ENCODE measurements at places on chromosomes 12 and 14. TPM values are rescaled to one million over a fixed set of nuclear protein-coding genes. Genes with fewer than 3 reads are reported as not detected.

GRCh38 chr12:63897931-63898330 is 53.4 kb downstream of the SRGAP1 start:
- no peak overlapping the region for H3K27ac ChIP-seq
- no peaks in the 10 kb centered on the region for H3K27me3 ChIP-seq
- no peaks in the 10 kb centered on the region for H3K36me3 ChIP-seq
- DNase-seq: no peak
- H3K4me1 ChIP-seq: peaks cover 16% of the 10 kb centered on the region
- no peak overlapping the region for H3K4me3 ChIP-seq

DNA sequence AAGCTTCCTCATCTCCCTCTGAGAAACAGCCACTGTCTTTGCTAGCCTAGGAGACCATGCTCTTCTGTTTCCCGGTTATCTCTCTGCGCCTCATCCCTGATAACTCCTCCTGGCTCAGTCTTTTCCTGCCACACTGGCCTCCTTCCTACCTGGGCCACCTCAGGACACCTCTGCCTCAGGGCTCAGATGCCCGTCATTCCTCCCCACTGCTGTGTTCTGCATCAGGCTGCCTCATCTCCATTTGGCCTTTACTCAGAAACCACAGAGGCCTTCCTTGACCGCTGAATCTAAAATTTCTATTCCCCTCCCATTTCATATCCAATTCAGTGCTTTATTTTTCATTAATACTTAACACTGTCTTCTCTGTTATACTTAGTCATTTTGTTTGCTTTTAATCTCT is 311.0 kb upstream of the RGS6 start:
- DNase-seq: peak; percentile 43
- no peaks in the 10 kb centered on the region for H3K36me3 ChIP-seq
- H3K27ac ChIP-seq: peak overlapping the region; percentile 48
- H3K4me3 ChIP-seq: no peak overlapping the region
- H3K4me1 ChIP-seq: peaks cover 16% of the 10 kb centered on the region

- H3K27me3 ChIP-seq: no peaks in the 10 kb centered on the region
- H3K4me1 ChIP-seq: 0 out of 2 replicates have a peak, but pooled peaks cover 6% of the 10 kb centered on the region
- no peaks in the 10 kb centered on the region for H3K36me3 ChIP-seq
Observed at GRCh38 chr12:25584596-25584995, 31.5 kb upstream of the LMNTD1 start.

DNA sequence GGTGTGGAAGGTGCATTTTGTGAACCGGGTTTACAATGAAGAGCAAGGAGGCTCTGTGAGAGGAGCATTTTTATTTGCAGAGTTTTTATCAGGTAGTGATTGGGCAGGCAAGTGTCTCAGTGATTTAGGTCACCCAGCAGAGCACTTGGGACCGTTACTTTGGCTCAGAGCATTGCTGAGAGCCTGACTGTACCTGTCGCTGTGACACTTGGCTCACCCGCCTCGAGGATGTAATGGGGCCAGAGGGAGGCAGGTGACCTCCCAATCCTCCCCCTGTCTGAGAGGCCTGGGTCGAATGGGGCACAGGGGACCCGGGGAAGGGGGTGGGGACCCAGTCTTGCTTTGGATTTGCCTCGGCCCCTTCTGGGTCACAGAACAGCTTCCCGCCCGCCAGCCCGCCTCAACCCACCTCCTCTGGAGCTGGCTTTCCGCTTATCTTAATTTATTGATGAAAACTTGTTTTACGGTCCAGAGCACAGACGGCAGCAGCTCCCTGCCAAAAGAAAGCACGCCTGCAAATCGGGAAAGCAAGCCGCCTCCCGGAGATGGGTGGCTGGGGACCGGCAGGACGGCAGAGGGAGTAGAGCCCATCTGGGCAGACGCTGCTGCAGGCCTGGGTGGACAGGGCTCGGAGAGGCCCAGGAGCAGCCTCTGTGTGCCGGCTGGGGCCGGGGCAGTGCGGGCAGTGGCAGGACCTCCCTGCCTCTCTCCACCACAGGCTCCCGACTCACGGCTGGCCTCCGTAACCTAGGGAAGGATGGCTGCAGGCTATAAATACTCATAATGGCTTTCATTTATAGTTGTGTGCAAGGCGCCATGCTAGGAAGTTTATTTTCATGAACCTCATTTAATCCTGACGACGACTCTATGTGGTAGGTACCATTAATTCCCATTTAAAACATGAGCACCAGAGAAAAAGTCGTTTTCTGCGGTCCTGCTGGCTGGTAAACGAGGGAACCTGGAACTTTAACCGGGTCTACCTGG is 187.1 kb downstream of the TSPAN9 start:
- no peaks in the 10 kb centered on the region for H3K27me3 ChIP-seq
- H3K36me3 ChIP-seq: no peaks in the 10 kb centered on the region
- H3K27ac ChIP-seq: no peak overlapping the region

GRCh38 chr12:111033281-111034082 is 113.1 kb upstream of the MYL2 start:
- no peak overlapping the region for H3K27ac ChIP-seq
- H3K4me3 ChIP-seq: no peak overlapping the region
- no peaks in the 10 kb centered on the region for H3K36me3 ChIP-seq
- DNase-seq: no peak

- no peaks in the 10 kb centered on the region for H3K27me3 ChIP-seq
- H3K4me3 ChIP-seq: no peak overlapping the region
- DNase-seq: peak; percentile 40
- H3K27ac ChIP-seq: no peak overlapping the region
Observed at GRCh38 chr14:73478684-73479083, 12.0 kb upstream of the RIOX1 start.

- H3K36me3 ChIP-seq: peaks cover 10% of the 10 kb centered on the region
- H3K27me3 ChIP-seq: no peaks in the 10 kb centered on the region
- 0 out of 2 replicates have a peak, but pooled peaks cover 7% of the 10 kb centered on the region for H3K4me1 ChIP-seq
- no peak overlapping the region for H3K4me3 ChIP-seq
- no peak overlapping the region for H3K27ac ChIP-seq
Observed at GRCh38 chr14:22900081-22900799, 17.2 kb downstream of the REM2 start.

DNA sequence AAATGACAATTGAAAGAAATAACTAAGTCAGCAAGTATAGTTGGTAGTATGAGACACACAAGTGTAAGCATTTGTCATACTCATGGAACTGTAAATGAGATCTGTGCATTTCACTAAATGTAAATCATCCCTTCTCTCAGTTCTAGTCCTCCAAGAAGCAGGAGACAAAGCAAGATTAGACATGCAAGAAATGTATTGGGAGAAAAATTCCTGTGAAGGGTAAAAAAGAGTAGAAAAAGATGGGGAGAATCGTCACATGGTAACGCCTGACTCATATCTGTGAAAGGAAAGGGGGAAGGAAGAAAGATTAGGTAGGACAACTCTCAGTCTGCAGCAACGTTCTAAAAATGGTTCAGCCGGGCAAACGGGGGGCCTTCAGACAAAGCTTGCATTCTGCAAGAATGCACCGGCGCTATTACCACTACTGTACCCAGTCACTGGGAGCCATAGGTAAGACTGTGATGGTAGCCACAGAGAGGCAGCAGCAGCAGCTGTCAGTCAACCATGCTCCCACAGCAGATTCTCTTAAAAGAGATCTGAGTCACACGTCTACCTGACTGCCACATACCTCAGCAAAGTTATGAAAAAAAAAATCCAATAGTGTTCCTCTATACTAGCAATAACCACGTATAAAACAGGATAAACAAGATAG is 18.0 kb upstream of the RFX4 start:
- H3K27ac ChIP-seq: no peak overlapping the region
- H3K4me3 ChIP-seq: no peak overlapping the region
- no peaks in the 10 kb centered on the region for H3K36me3 ChIP-seq
- H3K27me3 ChIP-seq: no peaks in the 10 kb centered on the region
- no peaks in the 10 kb centered on the region for H3K4me1 ChIP-seq
- DNase-seq: no peak

- H3K27ac ChIP-seq: no peak overlapping the region
- no peaks in the 10 kb centered on the region for H3K4me1 ChIP-seq
- no peak for DNase-seq
- no peaks in the 10 kb centered on the region for H3K36me3 ChIP-seq
Observed at GRCh38 chr12:33650832-33651231, 211.2 kb upstream of the SYT10 start.

DNA sequence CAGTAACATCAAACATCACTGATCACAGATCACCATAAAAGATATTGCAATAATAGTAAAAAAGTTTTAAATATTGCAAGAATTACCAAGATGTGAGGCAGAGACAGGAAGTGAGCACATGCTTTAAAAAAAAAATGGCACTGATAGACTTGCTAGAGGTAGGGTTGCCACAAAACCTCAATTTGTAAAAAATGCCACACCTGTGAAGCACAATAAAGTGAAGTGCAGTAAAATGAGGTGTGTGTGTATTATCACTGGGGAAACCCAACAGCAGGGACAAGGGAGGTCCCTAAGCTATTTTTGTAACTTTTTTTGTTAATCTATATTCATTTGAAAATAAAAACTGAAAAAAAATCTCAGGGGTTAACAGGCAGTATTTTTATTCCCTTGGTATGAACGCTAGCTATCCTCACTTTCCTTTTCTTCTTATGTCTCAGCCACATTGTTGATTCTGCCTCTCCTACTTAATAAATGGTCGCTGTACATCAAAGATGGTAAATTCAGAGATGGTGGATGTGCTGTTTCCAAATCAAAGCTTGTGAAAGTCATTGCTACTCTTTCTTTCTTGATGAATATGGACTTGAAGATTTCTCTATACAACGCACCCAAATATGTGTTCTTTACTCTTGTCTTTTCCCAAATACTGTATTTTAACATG is 14.0 kb upstream of the KLRD1 start:
- no peaks in the 10 kb centered on the region for H3K4me1 ChIP-seq
- no peak for DNase-seq
- no peaks in the 10 kb centered on the region for H3K27me3 ChIP-seq

- no peaks in the 10 kb centered on the region for H3K27me3 ChIP-seq
- DNase-seq: no peak
- H3K4me1 ChIP-seq: peaks cover 13% of the 10 kb centered on the region
- H3K36me3 ChIP-seq: no peaks in the 10 kb centered on the region
Observed at GRCh38 chr14:68718023-68718990, 74.6 kb downstream of the ZFP36L1 start.

DNA sequence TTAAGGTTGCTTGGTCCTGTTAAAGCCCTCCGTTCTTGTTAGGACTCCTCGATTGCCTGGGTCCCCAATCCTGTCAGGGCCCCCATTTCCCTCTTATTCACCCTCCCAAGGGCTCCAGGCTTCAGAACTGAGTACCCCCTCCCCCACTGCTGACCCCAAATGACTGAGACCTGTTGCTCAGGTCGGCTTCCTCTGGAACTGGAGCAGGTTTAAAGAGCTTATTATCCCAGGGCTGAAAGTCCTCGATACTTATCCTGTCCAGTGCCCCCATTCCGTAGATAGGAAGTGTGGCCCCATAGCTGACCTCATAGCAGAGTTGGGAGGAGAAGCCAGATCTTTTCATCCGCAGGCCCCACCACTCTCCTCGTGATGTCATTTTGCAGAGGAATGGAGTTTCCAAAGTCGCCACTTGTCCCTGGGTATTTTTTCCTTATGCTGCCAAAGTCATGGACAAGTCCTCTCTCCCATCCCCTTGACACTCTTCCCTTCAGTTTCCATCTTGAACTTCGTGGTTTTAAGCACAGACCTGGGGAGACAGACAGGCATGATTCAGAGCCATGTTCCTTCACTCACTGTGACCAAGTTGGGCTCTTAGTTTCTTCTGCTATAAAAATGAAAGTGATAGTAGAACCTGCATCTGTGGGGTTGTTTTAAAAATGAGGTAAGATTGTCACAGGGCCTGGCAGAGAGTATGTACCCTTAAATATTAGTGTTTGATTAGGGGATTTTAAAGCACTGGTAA is 1.2 kb downstream of the USP30 start:
- peak overlapping the region; percentile 88 for H3K27ac ChIP-seq
- 0 out of 2 replicates have a peak, but pooled peaks cover 9% of the 10 kb centered on the region for H3K4me1 ChIP-seq
- no peak for DNase-seq
- peak overlapping the region; percentile 75 for H3K4me3 ChIP-seq
- no peaks in the 10 kb centered on the region for H3K27me3 ChIP-seq
- H3K36me3 ChIP-seq: no peaks in the 10 kb centered on the region

DNA sequence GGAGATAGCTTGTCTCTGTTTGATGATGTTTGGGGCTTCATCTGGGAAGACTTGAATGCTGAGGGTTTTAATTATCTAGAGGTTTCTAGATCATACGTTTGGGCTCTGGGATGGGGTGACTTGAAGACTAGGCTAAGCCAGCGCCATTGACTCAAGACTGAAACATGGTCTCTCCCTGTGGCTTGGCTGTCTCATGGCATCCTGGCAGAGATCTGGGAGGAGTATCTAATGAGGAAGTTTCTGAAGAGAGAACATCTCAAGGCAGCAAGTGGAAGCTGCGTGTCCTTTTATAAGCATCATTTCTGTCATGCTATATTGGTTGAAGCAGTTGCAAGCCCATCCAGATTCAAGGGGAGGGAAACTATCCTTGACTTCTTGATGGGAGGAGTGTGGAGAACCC is 104.8 kb downstream of the UNC79 start:
- H3K27ac ChIP-seq: no peak overlapping the region
- H3K4me1 ChIP-seq: no peaks in the 10 kb centered on the region
- DNase-seq: no peak
- H3K36me3 ChIP-seq: no peaks in the 10 kb centered on the region

DNA sequence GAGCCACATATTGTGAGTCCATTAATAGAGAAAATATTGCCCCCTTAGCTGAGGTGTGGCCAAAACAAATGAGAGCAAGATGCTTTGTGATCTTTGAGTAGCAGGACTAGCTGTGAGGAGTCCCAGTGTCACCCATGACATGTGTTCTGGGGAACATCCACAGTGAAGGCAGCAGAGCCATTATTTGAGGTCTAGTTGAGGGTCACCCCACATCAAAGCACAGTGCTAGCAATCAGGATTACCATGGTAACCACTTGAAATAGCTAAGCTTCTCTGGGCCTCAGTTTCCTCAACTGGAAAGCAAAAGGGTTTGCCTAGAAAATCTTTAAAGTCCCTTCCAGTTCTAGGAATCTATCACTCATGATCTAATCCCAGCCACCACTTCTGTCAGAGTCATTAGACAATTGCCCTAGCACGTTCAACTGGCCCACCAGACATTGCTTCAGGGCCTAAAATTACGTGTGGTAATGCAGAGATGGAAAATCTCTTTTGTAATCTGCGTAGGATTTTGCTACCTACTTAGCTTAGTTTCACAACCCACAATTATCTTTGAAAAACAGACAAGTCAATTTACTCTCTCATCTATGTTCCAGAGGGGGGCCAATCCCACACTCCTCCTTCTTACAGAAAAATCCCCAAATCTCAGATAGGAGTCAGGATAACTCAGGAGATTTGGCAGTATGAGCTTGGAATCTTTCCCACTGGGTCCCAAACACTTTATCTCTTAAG is 251.2 kb upstream of the EGLN3 start:
- H3K4me1 ChIP-seq: no peaks in the 10 kb centered on the region
- H3K27me3 ChIP-seq: no peaks in the 10 kb centered on the region
- no peaks in the 10 kb centered on the region for H3K36me3 ChIP-seq
- no peak overlapping the region for H3K27ac ChIP-seq

GRCh38 chr12:64083285-64084210 is 138.5 kb downstream of the KICS2 start:
- no peak for DNase-seq
- H3K27ac ChIP-seq: no peak overlapping the region
- no peak overlapping the region for H3K4me3 ChIP-seq
- no peaks in the 10 kb centered on the region for H3K36me3 ChIP-seq
- H3K27me3 ChIP-seq: no peaks in the 10 kb centered on the region

Gene IL26
- total RNA-seq: not detected

Gene ACSS3
- total RNA-seq: 0.95 TPM

Gene TESPA1
- total RNA-seq: not detected

Gene GLI1
- 0.48 TPM for total RNA-seq

Gene NKX2-1
- total RNA-seq: 1.5 TPM

Gene LYSET
- 17.4 TPM for total RNA-seq

Gene SPIC
- not detected for total RNA-seq

Gene DNAI7
- total RNA-seq: 0.67 TPM

Gene LRRC43
- not detected for total RNA-seq

Gene TCL1B
- not detected for total RNA-seq

Gene LALBA
- total RNA-seq: not detected

Gene ADCY6
- total RNA-seq: 89.8 TPM

Gene LYZ
- total RNA-seq: 16.9 TPM

Measured in Caco-2 (cell line).